ENCODE measurements at places on chromosomes 1 and 21. TPM values are rescaled to one million over a fixed set of nuclear protein-coding genes. Genes with fewer than 3 reads are reported as not detected.

DNA sequence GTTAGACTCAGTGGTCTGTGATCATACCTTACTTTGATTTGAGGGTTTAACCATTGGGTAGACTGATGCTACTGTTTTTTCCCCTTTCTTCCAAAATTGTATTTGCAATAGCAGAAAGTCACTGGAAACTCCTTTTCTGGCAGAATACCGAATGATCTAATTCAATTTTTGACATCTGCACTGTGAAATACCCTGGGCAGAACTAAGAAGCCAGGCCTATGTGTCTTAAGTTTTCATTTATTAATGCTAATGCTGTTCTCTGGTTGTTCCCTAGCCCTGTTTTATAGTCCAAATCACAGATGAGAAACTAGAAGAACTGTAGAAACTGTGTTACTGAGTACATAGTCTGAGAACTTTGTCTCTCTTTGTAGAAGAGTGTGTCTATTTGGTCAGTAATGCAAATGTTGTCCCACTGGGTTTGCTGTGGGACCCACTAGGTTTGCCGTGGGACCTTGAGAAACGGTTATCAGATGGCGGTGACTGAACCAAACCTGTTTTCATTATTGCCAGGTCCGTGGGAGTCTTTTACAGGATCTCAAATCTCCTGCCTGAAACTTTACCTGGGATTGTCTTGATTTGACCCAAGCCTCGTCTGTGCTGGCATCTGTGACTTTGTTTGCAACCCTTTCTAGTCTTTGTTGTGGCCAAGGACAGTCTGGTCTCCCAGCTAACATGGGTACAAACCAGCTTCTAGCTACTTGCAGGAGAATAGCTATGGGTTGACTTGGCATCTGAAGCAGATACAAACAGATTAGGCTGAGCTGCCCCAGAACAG lies 41.4 kb downstream of the PEX14 start:
- H3K27me3 ChIP-seq, result no peaks in the 10 kb centered on the region
- peaks cover 62% of the 10 kb centered on the region for H3K4me1 ChIP-seq

- no peak for DNase-seq
- no peak overlapping the region for H3K4me3 ChIP-seq
- H3K36me3 ChIP-seq, result no peaks in the 10 kb centered on the region
Observed at GRCh38 chr1:116105996-116106395, 5.2 kb upstream of the MAB21L3 start.

FAM72B gene
- total RNA-seq, result 12.3 TPM

DNA sequence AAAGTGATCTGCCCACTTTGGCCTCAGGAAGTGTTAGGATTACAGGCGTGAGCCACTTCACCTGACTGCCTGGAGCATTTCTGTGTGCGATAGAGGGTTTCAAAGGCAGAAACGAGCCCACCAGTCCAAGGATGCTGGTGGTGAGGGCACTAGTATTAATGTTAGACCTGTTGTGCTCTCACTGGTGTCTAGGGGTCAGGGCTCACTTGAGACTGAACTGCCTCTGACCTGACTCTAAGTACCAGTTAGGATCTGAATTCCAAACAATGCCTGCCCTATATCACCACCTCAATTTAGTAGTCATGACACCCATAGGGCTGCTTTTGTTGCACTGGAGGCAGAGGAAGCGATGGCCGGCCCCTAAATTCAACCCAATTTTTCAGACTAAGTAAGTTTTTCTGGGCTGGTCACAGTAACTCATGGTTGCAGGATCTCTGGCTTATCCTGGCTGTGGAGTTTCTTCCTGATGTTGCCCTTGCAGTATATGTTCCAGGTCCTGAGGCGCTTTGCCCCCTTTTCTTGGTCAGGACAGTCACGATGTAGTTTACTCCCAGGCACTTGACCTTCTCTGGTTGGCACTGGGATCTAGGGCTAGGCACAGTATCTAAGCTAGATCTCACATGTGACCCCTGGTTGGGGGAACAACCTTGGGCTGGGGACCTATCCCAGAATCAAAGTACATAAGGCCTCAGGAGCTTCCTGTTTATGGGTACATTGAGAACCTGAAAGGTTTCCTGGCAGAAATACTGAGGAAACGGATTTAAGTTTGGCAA lies 4.5 kb downstream of the CCDC17 start:
- H3K4me1 ChIP-seq, result no peaks in the 10 kb centered on the region
- no peaks in the 10 kb centered on the region for H3K27me3 ChIP-seq
- H3K36me3 ChIP-seq, result peaks cover 21% of the 10 kb centered on the region
- H3K27ac ChIP-seq, result no peak overlapping the region

DNA sequence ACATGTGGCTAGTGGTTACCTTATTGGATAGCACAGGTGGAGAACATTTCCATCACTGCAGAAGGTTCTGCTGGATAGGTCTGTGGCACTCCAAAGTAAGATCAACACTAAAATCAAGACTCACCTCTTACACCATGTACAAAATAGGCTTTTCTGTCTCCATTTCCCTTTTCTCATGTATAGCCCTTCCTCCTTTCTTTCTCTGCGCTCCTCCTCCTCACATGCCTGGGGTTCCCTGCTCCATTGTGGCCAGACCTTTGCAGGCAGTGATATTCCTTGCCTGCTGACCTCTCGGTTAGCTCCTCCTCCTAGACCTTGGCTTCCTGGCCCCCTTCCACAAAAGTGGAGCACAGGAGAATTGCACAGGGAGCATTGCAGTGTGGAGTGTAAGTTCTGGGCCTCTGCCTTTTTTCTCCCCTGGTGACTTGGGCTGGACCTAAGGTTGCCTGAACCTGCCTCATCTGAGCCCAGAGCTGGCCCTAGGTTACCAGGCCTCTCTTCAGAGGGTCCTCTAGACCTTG lies 33.2 kb upstream of the RBM15 start:
- no peaks in the 10 kb centered on the region for H3K27me3 ChIP-seq
- DNase-seq, result no peak
- no peaks in the 10 kb centered on the region for H3K4me1 ChIP-seq
- no peaks in the 10 kb centered on the region for H3K36me3 ChIP-seq
- no peak overlapping the region for H3K27ac ChIP-seq

DNA sequence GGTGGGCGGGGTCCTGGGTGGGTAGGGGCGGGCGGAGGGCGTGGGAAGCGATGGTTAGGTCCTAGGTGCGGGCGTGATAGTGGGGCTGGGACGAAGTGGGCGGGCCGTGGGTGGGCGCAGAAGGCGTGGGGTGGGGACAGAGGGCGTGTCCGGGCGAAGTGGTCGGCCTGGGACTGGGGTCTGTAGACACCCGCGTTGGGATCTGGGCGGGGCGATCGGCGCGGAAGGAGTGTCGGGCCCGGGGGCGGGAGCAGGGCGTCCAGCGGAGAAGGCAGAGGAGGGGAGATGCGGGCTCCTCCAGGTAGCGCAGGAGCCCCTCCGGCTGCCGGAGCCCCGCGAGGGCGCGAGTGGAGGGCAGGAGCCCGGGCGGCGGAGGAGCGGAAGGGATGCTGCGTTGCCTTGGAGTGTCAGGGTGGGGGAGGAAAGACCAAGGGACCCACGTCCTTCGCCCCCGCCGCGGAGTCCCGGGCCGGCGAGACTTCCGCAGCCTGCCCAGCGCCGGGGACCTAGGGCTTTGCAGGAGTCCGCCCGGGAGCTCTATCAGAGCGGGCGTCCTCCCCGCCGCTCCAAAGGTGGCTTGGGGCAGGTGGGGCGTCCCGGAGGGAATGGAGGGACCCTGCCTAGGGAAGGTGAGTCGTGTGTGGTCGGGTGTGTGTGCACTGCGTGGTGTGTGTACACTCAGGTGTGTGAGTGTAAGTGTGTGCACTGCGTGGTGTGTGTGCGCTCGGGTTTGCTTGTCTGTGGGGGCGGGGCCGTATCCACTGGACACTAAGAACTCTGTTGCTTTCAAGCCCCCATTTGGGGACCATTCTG lies 27.0 kb upstream of the PRSS38 start:
- H3K4me1 ChIP-seq, result peaks cover 16% of the 10 kb centered on the region
- peak overlapping the region; percentile 61 for H3K4me3 ChIP-seq
- DNase-seq, result no peak

DNA sequence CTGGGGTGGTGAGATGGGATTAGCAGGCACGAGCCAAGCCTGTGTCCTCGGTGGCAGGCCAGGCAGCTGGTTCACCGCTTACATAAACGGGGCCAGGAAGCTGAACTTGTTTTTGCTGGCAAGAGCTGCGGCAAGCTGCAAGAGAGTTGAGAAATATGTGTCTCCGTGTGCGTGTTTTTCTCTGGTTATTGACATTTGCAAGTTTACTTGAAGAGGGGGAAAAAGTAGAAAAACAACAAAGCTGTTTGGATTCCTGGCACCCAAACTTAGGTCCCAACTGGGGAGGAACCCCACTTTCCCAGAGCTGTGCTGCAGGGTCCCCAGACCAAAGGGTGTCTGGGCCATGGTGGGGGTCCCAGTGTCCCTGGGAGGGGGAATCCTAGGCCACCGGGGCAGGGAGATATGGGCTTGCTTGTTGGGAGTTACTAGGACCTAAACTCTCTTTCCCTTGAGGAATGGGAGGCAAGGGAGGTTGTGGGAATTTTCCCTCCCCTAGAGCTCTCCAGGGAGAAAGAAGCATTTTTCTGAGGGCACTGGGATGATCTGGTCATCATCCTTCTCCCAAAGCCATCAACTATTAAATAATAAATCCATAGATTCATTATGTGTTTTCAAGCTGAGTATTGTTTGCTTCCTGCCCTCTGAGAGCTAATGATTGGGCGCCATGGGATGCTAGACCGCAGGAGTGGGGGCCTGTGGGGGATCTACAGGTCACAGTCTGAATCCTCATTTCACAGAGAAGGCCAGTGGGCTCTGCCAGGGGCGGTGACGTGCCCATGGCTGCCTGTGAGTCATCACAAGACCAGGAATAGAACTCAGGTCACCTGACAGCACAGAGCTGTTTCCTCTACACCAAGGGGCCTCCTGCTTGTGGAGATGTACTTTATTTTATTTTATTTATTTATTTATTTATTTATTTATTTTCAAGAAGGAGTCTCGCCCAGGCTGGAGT lies 14.8 kb downstream of the IL6R start:
- H3K27ac ChIP-seq, result no peak overlapping the region
- H3K36me3 ChIP-seq, result no peaks in the 10 kb centered on the region
- peaks cover 61% of the 10 kb centered on the region for H3K4me1 ChIP-seq
- H3K4me3 ChIP-seq, result peak overlapping the region; percentile 46
- no peaks in the 10 kb centered on the region for H3K27me3 ChIP-seq
- DNase-seq, result no peak

COL6A1 gene
- total RNA-seq, result 12.1 TPM

GRCh38 chr1:1206966-1207531 lies 657 bp upstream of the TNFRSF18 start:
- H3K4me3 ChIP-seq, result no peak overlapping the region
- H3K4me1 ChIP-seq, result peaks cover 27% of the 10 kb centered on the region
- H3K27me3 ChIP-seq, result no peaks in the 10 kb centered on the region
- peak; percentile 1 for DNase-seq
- H3K27ac ChIP-seq, result no peak overlapping the region

F5 gene
- 76.5 TPM for total RNA-seq

DNA sequence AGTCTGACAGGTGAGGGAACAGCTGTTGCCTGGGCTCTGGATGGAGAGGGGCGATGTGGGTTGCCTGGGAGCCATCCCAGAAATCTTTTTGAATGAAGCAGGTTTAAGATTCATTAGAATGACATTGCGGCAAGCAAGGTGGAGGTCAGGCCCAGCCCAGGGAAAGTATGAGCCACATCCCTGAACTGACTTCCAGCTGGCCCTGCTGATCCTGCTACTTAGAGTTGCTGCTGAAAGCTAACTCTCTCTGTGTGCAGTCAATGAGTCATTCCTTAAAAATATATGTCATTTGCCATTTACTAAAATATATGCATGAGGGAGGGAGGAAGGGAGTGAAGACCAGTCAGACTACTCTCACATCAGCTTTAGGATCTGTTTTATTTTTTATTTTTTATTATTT lies 54.3 kb upstream of the RAB3GAP2 start:
- no peaks in the 10 kb centered on the region for H3K4me1 ChIP-seq
- no peaks in the 10 kb centered on the region for H3K36me3 ChIP-seq
- DNase-seq, result no peak
- H3K4me3 ChIP-seq, result no peak overlapping the region
- no peaks in the 10 kb centered on the region for H3K27me3 ChIP-seq
- H3K27ac ChIP-seq, result no peak overlapping the region

SPRR1A gene
- not detected for total RNA-seq

DNA sequence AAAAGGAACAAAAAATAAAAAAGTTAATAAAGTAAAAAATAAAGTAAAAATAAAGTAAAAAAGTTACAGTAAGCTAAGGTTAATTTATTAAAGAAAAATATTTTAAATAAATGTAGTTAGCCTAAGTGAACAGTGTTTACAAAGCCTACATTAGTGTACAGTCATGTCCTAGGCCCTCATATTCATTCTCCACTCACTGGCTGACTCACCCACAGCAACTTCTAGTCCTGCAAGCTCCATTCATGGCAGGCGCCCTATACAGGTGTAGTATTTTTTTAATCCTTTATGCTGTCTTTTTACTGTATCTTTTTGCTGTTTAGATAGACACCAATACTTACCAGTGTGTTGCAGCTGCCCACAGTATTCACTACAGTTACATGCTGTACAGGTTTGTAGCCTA lies 12.4 kb downstream of the ADAR start:
- DNase-seq, result no peak
- no peak overlapping the region for H3K4me3 ChIP-seq
- no peaks in the 10 kb centered on the region for H3K4me1 ChIP-seq
- peaks cover 77% of the 10 kb centered on the region for H3K36me3 ChIP-seq
- no peak overlapping the region for H3K27ac ChIP-seq
- H3K27me3 ChIP-seq, result no peaks in the 10 kb centered on the region

DNA sequence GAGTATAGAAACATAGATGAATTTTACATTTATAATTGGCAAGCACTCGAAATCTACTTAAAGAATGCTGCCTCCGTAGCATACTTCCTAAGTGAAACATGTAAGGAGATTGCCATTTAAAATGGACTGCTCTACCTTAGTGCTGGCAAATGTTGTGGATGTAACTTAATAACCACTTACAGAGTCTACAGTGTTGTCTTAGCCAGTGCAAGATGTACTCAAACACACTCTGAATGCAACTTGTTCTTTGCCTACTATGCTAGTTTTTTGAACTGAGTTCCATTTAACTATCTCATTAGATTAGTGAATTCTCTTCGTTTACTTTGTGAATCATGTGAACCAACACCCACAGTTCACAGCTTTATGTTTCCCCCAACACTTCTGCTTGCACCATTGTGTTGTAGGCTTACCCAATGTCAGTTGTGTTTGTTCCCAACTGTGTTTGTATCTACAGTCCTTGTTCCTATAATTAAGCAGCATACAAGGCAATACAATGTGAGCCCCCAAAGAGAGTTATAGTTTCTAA lies 345.5 kb upstream of the LYPLAL1 start:
- H3K4me1 ChIP-seq, result no peaks in the 10 kb centered on the region
- no peaks in the 10 kb centered on the region for H3K36me3 ChIP-seq
- H3K27ac ChIP-seq, result no peak overlapping the region
- no peak overlapping the region for H3K4me3 ChIP-seq
- no peaks in the 10 kb centered on the region for H3K27me3 ChIP-seq

DNA sequence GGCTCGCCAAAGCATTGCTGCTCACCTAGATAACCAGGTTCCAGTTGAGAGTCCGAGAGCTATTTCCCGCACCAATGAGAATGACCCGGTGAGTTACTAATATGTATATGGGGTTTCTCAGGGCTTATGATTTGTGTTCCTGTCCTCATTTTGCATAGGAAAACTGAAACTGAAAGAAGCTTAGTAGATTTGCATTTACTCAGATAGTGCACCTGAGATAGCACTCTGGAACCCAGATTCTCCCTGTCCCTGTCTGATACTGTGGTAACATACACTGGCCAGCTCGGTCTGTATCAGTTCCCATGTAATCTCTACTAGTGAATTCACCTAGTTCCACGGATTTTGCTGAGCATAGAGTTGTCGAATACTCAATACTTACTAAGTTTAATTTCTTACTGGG lies 28.1 kb downstream of the DAP3 start:
- H3K27me3 ChIP-seq, result no peaks in the 10 kb centered on the region
- no peak for DNase-seq
- H3K4me3 ChIP-seq, result no peak overlapping the region
- H3K4me1 ChIP-seq, result no peaks in the 10 kb centered on the region
- peaks cover 18% of the 10 kb centered on the region for H3K36me3 ChIP-seq
